ENCODE measurements at places on chromosomes 7 and 10.

DNA sequence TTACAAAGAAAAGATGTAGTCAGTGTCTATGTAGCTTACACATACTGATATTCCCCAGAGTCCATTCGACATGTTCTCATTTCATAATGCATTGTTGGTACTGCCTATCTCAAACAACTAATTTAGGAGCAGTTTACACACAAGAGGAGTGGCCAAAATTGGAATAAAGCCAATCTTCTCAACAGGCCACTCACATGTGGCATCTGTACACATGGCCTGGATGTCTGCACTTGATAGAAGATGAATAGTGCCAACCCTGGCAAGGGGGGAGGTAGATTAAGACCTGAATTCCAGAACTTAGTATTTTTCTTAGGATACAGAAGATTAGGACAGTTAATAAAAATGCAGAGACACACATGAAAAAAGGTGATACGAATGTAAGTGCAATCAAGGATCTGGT, 125.3 kb upstream of the STARD3NL start:
- DNase-seq, result no peak

GRCh38 chr7:149501651-149502050, 4.0 kb upstream of the ZNF746 start:
- no peak for DNase-seq

GRCh38 chr10:105185161-105185560, 544.1 kb downstream of the SORCS3 start:
- no peak for DNase-seq

DNA sequence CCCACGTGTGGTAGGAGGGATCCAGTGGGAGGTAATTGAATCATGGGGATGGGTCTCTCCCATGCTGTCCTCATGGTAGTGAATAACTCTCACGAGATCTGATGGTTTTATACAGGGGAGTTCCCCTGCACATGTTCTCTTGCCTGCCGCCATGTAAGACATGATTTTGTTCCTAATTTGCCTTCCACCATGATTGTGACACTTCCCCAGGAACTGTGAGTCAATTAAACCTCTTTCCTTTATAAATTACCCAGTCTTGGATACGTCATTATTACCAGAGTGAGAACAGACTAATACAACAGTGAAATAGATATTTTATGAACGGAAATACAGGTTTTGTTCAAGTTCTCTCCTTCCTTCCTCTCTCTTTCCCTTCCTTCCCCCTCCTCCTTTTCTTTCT, 15.8 kb downstream of the CALD1 start:
- DNase-seq, result no peak

DNA sequence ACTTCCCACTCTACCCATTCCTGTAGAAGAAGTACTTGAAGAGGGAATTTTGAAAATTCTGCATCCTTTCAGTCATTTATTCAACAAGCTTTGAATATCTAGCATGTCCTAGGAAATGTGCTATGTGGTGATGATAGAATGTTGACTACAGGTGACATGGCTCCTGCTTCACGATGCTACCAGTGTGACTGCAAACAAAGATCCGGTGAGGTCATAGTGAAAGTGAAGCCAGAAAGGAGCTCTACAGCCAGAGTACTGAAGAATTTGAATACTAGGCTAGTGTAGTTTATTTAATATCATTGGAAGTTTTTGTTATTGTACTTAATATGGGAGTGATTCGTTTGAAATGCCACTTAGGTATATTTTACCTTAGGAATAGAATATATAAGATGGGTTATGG, 348.1 kb downstream of the TFEC start:
- DNase-seq, result no peak
